A549 treated with AZD2906 at 1 μM for 4 hours (cell line): ENCODE measurements at places on chromosomes 1 and 21. TPM values are rescaled to one million over a fixed set of nuclear protein-coding genes. Genes with fewer than 3 reads are reported as not detected.

The MCOLN3 gene
- 2.7 to 3.6 TPM (median 3.5 TPM) in 5 replicates for total RNA-seq

The RGS7 gene
- 0.02 to 0.03 TPM (median 0.02 TPM) in 3 of 5 replicates, not detected in the others for total RNA-seq

The RCSD1 gene
- total RNA-seq = 0.02 to 0.08 TPM (median 0.06 TPM) in 4 of 5 replicates, not detected in the other

The IVL gene
- total RNA-seq = 0.06 to 0.18 TPM (median 0.11 TPM) in 4 of 5 replicates, not detected in the other

The FCER1A gene
- total RNA-seq = not detected in 5 replicates

The OVAAL gene
- 0.08 to 0.17 TPM (median 0.14 TPM) in 4 of 5 replicates, not detected in the other for total RNA-seq

The AUNIP gene
- total RNA-seq = 8.3 to 9.4 TPM (median 8.7 TPM) in 5 replicates

The KIF21B gene
- total RNA-seq = 1.2 to 1.9 TPM (median 1.8 TPM) in 5 replicates

The PTGS2 gene
- total RNA-seq = 3.4 to 5.3 TPM (median 5.1 TPM) in 5 replicates

The TNFAIP8L2 gene
- not detected in 5 replicates for total RNA-seq

The SEC22B gene
- total RNA-seq = 6.8 to 8.3 TPM (median 7.7 TPM) in 5 replicates

The TFAP2E gene
- total RNA-seq = 0.45 to 0.75 TPM (median 0.49 TPM) in 5 replicates

The CD244 gene
- total RNA-seq = not detected in 5 replicates

The CELA3B gene
- total RNA-seq = not detected in 5 replicates

The F5 gene
- total RNA-seq = 0.06 to 0.45 TPM (median 0.16 TPM) in 5 replicates

The PTPN14 gene
- 9.3 to 12.1 TPM (median 11.2 TPM) in 5 replicates for total RNA-seq

The PADI3 gene
- 0.71 to 1.0 TPM (median 0.84 TPM) in 5 replicates for total RNA-seq

The AKR7A3 gene
- total RNA-seq = 0.10 to 0.20 TPM (median 0.14 TPM) in 4 of 5 replicates, not detected in the other

The S100PBP gene
- total RNA-seq = 13.5 to 17.3 TPM (median 15.9 TPM) in 5 replicates

The ERMAP gene
- 3.1 to 4.6 TPM (median 3.8 TPM) in 5 replicates for total RNA-seq

The MYOG gene
- not detected in 5 replicates for total RNA-seq

The HHIPL2 gene
- total RNA-seq = 9.1 to 11.6 TPM (median 9.8 TPM) in 5 replicates

The PPFIA4 gene
- total RNA-seq = 0.27 to 1.1 TPM (median 0.31 TPM) in 5 replicates

The CATSPERE gene
- 0.03 to 0.22 TPM (median 0.15 TPM) in 5 replicates for total RNA-seq

The IFI16 gene
- 2.4 to 3.7 TPM (median 3.0 TPM) in 5 replicates for total RNA-seq

The SRGAP2B gene
- total RNA-seq = 13.2 to 21.0 TPM (median 17.5 TPM) in 5 replicates

The S100A12 gene
- not detected in 5 replicates for total RNA-seq

The DNAH14 gene
- 12.9 to 15.4 TPM (median 14.5 TPM) in 5 replicates for total RNA-seq

The AIM2 gene
- total RNA-seq = not detected in 5 replicates

The TSPAN1 gene
- 1.5 to 3.8 TPM (median 2.6 TPM) in 5 replicates for total RNA-seq
